Posterior vena cava (tissue), 2 donors: ENCODE measurements at places on chromosomes 11 and 22. TPM values are rescaled to one million over a fixed set of nuclear protein-coding genes. Genes with fewer than 3 reads are reported as not detected.

MMP8 gene
- 0.67 TPM for total RNA-seq

VEGFB gene
- 163 TPM for total RNA-seq

SEC14L2 gene
- 10.9 TPM for total RNA-seq

RELA gene
- total RNA-seq, result 80.8 TPM

KRTAP5-7 gene
- total RNA-seq, result 0.24 TPM

LINC01488 gene
- not detected for total RNA-seq

OR5B21 gene
- total RNA-seq, result not detected

VSIG2 gene
- 1.2 TPM for total RNA-seq

RAG2 gene
- total RNA-seq, result not detected

MYBPC3 gene
- 0.37 TPM for total RNA-seq

ELFN2 gene
- total RNA-seq, result 0.05 TPM

ALG12 gene
- 8.9 TPM for total RNA-seq

OR10A2 gene
- total RNA-seq, result not detected

JAML gene
- total RNA-seq, result 3.8 TPM

C11orf16 gene
- total RNA-seq, result not detected

FGF4 gene
- not detected for total RNA-seq

MMP27 gene
- 0.14 TPM for total RNA-seq

SOX6 gene
- 8.1 TPM for total RNA-seq

TRIM29 gene
- total RNA-seq, result 8.5 TPM

MRE11 gene
- total RNA-seq, result 15.2 TPM

CYTH4 gene
- 31.7 TPM for total RNA-seq

CCDC15 gene
- 1.1 TPM for total RNA-seq

TRIM44 gene
- 56.5 TPM for total RNA-seq
